Right atrium auricular region (tissue), 2 donors: ENCODE measurements at places on chromosomes 5 and 9.

DNA sequence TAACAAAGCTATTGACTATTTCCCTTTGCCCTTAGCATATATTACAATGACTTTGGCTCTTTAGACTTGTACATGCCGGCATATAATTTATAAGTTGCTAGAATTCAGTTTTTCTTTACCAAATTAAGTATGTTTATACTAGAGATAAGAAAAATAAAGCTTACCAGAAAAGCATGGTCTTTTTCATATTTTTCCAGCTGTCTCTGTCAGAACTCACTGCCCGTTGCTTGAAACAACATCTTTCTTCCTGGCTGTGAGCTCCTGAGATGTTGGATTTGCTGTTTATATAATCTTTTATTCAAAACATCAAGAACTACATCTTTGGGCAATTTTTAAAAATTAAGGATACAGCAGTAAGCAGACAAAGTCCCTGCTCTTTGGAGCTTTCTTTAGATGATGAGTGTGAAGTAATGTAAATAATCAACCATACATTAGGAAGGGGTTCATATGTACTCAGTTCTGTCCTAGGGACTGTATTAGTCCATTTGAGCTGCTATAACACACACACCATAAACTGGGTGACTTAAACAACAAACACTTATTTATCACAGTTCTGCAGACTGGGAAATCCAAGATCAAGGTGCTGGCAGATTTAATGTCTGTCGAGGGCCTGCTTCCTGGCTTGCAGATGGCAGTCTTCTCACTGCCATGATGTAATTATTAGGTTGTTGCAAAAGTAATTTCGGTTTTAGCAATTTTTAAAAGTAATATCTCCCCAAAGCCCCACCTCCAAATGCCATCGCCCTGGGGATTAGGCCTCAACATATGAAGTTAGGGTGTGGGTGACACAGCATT, 45.4 kb upstream of the RANBP3L start:
- no peak for DNase-seq

DNA sequence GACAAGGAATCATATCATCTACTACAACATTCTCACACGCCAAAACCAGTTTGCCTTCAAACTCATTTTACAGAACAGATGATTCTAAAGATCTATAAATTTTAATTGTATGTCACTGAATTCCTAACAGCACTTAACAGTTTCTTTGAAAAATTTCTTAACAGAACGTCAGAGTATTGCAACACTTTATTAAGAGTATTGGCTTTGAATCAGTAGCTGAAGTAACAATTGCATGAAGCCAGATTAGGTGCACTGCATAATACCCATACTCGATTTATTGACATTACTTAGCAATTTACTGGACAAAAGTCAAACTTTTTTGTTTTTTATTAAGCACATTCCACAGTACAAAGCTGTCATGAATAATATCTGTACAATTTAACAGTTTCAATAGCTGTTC, 75.8 kb downstream of the SMIM23 start:
- no peak for DNase-seq

GRCh38 chr9:116661037-116661954, 25.8 kb upstream of the TRIM32 start:
- no peak for DNase-seq

- DNase-seq: no peak
Measured at GRCh38 chr9:110797611-110798010, 129.0 kb downstream of the MUSK start.

DNA sequence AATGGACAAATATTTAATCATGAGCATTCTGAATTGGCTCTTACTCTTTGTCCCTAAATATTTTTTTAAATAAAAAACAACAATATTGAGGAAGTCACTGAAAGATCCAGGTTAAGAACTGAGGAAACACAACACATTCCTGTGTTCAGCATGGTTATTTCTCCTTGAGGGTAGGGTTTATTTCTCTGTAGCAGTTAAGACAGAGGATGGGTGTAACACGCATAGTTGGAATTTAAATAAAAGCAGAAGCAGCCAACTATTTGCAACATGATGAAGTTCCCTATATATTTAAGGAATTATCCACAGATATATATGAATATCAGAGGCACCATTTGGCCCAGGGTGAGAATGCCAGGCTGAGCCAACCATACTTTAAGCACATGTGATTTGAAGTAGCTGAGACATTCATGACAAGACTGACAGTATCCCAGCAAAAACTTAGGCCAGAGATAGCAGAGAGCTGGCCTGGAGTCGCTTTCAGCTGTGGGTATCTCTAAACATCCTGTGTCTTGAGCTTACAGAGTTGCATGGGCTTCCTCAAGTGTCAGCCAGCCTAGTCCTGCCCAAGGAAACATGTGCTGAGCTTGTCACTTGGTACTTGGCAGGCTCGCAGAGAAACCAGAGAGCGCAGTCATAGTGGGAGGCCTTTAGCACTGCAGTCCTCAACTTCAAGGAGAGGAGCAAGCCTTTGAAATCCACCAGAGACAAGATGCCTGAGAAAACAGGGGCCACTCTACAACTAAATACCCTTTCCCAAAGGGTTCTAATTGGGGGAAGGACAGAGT, 43.6 kb downstream of the SEMA5A start:
- no peak for DNase-seq

- no peak for DNase-seq
Measured at GRCh38 chr9:4579001-4579400, 83.1 kb upstream of the PLPP6 start.

DNA sequence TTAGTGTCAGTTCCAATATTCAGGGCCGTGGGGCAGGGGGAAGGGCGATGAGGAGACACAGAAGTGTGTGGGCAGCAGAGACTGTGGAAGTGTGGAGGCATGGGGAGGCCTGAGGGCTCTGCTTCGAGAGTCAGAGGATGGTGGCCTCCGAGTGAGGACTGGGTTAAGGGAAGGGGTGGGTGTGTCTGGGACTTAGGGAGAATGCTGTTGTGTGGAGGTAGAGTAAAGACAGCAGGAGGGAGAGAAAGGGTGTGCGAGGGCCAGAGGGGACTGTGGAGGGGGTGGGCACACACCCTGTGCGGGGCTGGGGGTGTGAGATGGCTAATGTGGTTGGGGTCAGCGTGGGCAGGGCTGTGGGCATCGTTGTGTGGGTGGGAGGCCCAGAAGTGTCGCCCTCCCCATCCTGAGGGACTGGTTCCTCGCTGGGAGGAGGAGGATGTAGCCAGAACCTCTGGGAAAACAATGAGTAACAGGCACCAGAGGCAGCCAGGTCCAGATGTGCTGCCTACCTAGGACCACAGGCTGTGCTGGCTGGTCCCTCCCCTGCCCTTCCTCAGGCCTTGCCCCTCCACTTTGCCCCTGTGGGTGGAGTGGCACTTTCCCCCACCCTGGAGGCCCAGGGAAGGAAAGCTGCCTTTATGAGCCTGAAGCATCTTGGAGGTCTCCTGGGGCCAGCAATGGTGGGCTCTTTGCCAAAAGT, 4.2 kb downstream of the USP20 start:
- DNase-seq: no peak

DNA sequence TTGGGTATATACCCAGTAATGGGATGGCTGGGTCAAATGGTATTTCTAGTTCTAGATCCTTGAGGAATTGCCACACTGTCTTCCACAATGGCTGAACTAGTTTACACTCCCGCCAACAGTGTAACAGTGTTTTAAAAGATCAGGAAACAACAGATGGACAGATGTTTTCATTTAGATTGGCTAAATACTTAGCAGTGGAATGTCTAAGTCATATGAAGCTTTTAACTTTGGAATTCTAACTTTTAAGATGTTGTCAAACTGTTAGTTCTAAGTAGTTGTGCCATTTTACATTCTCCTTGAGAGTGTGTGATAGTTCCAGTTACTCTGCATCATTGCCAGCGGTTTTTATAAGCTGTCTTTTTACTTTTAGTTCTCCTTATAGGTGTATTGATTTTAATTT, 688.8 kb downstream of the SEMA5A start:
- DNase-seq: no peak

DNA sequence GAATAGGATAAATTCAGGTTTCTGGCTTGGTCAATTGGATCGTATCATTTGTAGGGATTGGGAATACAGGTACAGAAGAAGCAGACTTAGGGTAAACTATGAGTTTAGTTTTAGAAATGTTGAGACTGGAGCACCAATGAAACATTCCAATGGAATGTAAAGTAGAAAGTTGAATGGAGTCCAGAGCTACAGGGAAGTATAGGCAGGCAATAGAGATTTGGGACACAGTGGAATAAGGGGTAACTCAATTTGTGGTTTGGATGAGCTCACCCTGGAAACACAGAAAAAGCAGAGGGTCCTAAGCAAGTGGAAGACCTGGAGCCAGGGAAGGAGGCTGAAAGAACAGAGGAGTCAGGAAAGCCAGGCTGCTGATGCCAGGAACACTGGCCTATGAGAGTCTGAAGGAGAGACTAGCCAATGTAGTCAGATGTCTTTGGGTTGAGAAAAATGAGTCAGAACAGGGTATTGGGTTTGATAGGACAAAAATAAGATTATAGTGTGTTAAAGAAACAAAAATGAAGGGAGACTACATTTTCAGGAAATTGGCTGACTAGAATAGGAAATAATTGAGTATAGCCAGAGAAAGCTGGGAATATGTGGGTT, 72.8 kb downstream of the STARD4 start:
- DNase-seq: no peak

- no peak for DNase-seq
Measured at GRCh38 chr5:31657315-31657979, 18.5 kb downstream of the PDZD2 start.

DNA sequence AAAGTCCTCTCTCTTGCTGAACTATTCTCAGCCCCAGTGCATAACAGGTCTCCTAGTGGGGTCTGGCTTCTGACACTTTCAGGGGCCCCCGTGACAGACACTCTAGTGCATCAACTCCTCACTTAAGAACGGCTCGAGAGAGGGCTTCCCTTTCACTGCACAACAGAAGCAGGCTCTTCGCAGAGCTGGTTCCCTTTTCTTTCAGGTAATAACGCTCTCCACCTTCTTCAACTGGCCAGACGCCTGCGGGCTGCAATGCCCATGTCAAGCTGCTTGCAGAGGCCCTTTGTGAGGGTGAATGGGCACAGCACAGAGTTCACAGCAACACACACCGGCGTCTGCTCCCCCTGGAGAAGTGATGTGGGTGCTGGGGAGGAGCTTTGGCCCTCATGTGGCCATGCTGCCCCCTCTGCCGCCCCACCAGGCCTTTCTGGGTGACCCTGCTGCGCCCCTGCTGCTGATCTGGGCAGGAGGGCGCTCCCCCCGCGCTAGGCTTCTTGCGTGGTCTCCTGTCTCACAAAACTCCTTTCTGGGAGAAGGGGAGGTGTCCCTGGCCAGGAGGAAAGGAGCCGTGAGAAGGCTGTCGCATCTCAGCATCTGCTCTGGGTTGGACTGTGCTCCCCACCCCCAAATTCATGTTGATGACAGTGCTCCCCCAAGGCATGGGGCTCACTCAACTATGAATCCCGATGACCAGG, 2.4 kb downstream of the MRPL36 start:
- no peak for DNase-seq
